ENCODE measurements at places on chromosomes 1 and 21.
A peak's percentile ranks its signal among the peaks of the same experiment; 100 is the strongest.

DNA sequence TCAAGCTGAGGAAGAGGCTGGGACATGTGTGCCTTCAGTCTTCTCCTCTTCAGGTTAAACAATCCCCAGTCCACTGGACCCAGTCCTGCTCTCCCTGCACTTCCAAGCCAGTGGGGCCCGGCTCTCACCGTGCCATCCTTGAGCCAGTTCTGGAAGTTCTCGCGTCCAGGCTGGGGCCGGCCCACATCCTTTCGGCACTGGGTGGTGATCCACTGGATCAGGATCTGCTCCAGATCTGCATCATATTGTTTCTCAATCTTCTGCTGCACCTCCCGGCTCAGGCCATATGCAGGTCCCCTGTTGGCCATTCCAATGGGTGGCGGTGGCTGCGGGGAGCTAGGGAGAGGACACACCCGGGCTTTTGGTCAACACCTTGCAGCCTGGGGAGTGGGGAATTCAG, 5.1 kb downstream of the TAGLN2 start:
- no peak for DNase-seq

DNA sequence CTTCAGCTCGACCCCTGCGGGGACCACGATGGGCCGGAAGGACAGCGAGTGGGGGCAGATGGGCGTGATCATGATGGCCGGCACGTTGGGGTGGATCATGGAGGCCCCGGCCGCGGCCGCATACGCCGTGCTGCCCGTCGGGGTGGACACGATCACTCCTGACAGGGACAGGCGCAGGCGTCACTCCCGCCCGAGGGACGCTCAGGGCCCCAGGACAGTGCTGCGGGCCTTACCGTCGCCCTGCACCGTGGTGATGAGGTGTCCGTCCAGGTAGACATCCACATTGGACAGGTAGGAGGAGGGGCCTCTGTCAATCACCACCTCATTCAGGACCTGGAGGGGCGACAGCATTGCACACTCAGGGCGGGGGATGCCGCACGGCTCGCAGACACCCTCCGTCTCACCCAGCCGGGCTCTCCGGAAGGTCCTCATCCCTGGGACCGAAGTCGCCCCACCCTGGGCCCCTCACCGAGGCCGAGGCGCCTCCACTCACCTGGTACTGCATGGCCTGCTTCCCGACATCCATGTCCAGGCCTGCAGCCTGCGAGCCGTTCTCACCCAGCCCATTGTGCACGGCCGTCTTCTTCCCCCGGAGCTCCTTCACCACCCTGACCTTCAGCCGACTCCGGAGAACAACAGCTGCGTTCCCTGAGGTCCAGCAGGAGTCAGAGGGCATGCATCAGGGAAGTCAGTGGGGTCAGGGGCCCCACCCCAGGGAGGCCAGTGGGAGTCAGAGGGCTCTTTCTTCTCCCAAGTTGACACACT, 24.0 kb downstream of the NADK start:
- DNase-seq: no peak

DNA sequence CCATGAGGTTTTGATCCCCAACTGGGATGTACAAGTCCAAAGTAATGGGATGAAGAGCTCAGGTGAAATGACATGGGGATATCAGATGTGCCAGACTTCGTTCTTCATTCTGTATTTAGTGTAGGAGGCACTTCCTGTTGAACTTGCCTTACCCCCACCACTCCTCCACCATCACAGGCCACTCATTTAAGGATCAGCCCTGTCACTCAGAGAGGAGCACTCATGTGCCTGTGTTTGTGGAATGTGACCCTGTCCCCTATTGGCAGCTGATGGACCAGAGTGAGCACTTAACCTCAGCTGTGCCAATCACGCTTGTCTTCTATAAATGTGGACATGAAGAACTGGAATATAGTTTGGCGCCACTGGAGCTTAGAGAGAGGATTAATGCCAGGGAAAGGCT, 91.4 kb upstream of the CTTNBP2NL start:
- no peak for DNase-seq

GRCh38 chr21:45632160-45632559, 11.4 kb upstream of the PCBP3 start:
- no peak for DNase-seq

DNA sequence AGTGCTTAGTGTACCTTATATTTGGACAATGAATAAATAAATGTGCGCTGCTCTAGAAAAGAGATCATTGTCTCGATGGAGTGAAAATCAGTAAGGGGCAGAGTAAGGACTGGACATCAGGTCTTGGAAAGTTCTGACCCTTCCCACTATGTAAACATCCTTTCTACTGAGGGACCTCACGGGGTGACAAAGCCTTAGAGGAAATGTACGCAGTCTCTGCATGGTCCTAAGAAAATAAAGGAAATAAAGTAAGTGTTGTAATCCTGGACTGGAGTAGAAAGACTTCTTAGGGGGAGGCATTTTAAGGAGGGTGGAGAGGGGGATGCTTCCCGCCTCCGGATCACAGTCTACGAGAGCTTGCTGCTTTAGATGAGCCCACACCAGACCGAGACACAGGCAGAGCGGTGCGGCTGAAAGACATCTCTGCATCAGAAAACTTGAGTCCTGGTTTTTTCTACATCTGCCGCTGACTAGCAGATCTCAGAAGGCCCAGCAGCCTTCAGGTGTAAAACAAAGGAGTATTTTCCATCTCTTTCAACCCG, 22.3 kb upstream of the GPR137B start:
- DNase-seq: no peak

DNA sequence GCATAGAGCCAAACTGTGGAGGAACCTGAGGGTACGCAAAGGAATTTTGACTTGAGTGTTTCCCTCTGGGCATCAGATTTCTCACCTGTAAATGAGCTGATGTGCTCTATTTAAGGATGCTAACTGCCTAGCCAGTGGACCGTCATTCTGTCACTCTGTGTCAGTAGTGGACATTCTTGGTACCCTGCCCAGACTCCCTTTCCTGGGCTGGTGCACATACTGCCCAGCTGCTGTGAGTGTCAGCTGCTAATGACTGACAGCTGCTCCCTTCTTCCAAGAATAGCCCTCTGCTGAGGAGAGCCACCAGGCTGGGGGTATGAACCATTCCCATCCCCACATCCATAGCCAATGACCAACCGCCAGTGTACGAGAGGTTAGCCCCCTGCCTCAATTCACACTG, 193.1 kb upstream of the DAB1 start:
- no peak for DNase-seq

GRCh38 chr1:12208764-12209494, 20.9 kb upstream of the VPS13D start:
- DNase-seq: peak; percentile 77

DNA sequence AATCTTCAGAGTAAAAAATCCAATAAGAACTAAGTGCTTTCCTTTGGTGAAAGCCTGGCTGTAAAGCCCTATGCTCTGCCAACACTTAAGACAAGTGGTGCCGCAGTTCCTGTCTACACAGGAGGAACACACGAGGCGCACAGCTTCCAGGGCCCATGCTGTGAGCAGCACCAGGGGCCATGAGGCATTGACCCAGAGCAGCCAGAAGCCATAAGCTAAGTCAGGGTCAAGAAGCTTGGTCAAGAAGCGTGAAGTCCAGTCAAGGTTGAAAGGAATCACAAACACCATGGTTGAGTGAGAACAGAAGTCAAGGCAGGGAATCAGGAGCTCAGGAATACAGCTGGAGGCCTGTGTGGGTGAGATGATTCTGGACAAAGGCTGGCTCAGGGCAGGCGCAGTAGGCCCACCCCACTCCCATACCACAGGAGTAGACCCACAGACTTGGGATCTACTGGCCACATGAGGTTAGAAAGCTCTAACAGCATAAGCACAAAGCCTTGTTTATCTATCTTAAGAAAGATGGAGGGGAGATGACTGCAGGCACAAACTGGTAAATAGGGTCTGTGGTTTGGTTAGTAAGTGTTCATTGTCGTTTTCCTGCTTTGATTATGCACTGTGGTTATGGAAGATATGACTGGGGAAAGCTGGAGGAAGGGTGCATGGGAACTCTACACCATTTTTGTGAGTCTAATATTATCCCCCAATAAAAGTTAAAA, 42.9 kb upstream of the RCAN3 start:
- DNase-seq: no peak

DNA sequence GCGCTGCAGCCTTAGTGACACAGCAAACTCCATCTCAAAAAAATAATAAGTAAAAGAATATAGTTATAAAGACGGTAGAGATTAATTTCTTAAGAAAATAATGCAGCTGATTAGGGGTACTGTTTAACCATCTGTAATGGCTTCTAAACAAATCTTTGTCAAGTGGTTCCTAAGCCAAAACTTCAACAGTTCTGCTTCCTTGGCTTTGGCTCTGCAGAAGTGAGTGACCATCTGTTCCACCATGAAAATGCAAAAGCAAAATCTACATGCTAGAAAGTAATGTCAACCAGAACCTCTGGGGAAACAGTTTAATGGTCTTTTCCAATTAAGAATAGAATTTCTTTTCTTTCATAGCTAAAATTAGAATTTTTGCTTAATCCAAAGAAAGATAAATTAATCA, 8.3 kb upstream of the SH2D5 start:
- no peak for DNase-seq

DNA sequence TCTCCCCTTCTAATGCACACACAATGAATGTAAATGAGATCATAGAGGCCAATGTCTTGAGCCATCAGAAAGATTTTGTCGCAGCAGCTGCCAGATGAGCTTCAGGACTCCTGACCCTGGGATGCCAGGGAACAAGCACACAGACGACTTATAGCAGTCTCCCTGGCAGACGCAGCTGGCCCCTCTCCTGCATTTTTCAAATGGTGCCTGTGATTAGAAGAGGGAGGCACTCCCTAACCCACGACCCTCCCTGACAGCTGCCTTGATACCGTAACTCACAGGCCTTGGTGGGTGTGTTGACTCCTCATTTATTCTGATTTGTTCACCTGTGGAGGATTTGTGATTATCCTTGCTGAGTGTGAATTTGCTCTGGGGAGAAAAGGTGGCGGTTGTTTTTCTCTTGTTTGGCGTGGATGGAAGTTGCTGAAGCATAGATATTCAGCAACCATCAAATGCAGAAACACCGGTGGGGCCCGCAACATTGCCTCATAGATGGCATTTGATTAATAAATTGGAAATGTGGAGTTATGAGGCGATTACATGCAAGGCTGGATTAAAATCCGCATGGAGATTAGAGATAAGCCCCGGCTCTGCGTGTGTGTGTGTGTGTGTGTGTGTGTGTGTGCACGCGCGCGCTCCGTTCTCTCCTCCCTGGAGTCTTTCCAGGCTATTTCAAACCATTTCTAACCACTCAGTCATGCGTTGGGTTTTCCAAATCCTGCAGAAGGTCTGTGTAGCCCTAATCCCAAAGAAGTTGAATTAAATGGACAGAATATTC, 2.1 kb upstream of the RD3 start:
- DNase-seq: no peak

GRCh38 chr1:222629921-222630535, 12.1 kb downstream of the MIA3 start:
- DNase-seq: no peak

- DNase-seq: no peak
Measured at GRCh38 chr1:212024469-212025149, 10.7 kb downstream of the INTS7 start.

DNA sequence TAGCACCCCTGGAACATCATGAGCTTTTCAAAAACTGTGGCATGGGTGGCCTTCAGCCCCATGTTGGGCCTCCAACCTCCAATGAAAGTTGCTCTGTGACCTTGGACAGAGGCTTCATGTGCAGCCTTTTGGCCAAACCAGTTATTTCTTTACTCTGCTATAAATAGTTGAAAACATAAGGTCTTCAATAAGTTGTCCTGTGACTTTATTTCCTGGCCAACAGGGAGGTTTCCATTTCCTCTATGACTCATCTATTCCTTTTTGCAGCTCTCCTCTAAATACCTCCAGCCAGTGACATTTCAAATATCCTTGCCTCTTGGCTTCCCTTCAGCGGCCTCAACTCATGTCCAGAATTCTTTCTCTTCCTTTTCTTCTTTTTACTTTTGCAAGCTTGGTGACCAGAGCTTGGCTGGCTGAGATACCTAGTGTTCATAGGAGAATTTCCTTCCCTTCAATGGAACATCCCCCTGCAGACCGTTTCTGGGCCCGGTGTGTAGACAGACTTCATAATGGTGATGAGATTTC, 22.7 kb upstream of the TRIM67 start:
- DNase-seq: no peak

DNA sequence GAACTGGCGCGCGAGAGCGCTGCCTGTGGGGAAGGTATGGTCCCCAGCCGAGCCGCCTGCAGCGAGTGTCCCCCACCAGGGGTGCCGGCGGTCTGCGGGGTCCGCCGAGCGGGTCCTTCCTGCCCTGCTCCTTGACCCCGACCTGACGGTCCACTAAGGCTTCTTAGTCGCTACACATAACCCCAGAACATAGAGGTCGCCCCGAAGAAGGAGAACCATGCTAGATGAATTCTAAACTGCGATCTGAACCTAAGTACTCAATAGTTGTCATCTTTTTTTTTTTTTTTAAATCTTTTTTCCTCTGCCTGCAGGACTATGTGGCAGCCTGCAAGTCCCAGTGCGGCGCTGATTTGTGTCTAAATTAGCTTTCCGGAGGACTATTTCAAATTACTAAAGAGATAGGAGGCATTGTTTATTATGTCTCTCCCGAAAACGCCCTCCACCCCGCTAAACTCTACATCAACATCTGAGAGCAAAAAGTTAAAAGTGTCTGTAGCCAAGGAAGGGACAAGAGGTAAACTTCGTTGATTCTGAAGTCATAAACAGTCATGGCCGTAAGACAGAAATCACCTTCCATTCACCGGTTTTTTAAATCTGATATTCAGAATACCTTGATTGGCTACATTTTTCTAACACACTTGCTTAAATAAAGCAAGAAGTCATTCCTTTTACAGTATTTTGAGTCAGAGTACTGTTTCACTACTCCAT, 476 bp downstream of the AXDND1 start:
- no peak for DNase-seq

- no peak for DNase-seq
Measured at GRCh38 chr1:84960371-84960770, 36.5 kb downstream of the MCOLN2 start.
